ENCODE measurements at places on chromosomes 5 and 9. TPM values are rescaled to one million over a fixed set of nuclear protein-coding genes. Genes with fewer than 3 reads are reported as not detected.

GRCh38 chr5:153865016-153865415, 173.7 kb downstream of the FAM114A2 start:
- DNase-seq = no peak
- H3K36me3 ChIP-seq = no peaks in the 10 kb centered on the region
- H3K27me3 ChIP-seq = no peaks in the 10 kb centered on the region
- peaks cover 5% of the 10 kb centered on the region for H3K4me1 ChIP-seq
- no peak overlapping the region for H3K27ac ChIP-seq

GRCh38 chr5:2866662-2867372, 115.3 kb upstream of the IRX2 start:
- H3K27ac ChIP-seq = no peak overlapping the region
- H3K4me1 ChIP-seq = no peaks in the 10 kb centered on the region
- no peaks in the 10 kb centered on the region for H3K27me3 ChIP-seq

DNA sequence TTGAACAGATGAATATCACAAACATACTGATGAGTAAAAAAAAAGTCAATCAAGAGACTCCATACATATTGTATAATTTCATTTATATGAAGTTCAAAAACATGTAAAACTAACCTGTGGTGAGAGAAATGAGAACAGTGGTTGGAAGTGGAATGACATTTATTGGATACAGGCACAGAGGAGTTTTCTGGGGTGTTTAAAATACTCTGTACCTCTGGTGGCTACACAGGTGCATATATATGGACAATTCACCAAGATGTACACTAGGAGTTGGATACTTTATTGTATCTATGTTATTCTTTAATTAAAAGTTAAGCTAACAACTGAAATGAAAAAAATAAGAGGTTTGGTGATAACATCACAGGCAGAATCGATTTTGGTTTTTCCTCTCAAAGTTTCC, 14.1 kb downstream of the FOXD1 start:
- H3K27me3 ChIP-seq = no peaks in the 10 kb centered on the region
- DNase-seq = no peak
- H3K4me3 ChIP-seq = no peak overlapping the region

GRCh38 chr5:87231037-87231808, 36.5 kb upstream of the RASA1 start:
- H3K4me3 ChIP-seq = no peak overlapping the region
- H3K27me3 ChIP-seq = no peaks in the 10 kb centered on the region
- no peak for DNase-seq
- H3K4me1 ChIP-seq = peaks cover 7% of the 10 kb centered on the region
- H3K36me3 ChIP-seq = no peaks in the 10 kb centered on the region

GRCh38 chr9:84330246-84330645, 10.3 kb downstream of the SLC28A3 start:
- H3K27me3 ChIP-seq = no peaks in the 10 kb centered on the region
- H3K4me1 ChIP-seq = peaks cover 18% of the 10 kb centered on the region
- H3K27ac ChIP-seq = no peak overlapping the region
- no peak for DNase-seq
- H3K4me3 ChIP-seq = no peak overlapping the region
- no peaks in the 10 kb centered on the region for H3K36me3 ChIP-seq

Gene FOXD4L4
- total RNA-seq = 1.2 TPM

Gene INPP5E
- total RNA-seq = 17.4 TPM

Gene ZDHHC11B
- total RNA-seq = 0.17 TPM

All from MCF 10A (cell line).